ENCODE measurements at places on chromosomes 6 and 20. TPM values are rescaled to one million over a fixed set of nuclear protein-coding genes. Genes with fewer than 3 reads are reported as not detected.

Gene MOG
- total RNA-seq: not detected

Gene GUCA1A
- not detected for total RNA-seq

Gene NHLRC1
- not detected for total RNA-seq

Gene LAMP5
- not detected for total RNA-seq

All from K562 (cell line).